Astrocyte (in vitro differentiated cells and primary cell): ENCODE measurements at places on chromosomes 11 and 22. TPM values are rescaled to one million over a fixed set of nuclear protein-coding genes. Genes with fewer than 3 reads are reported as not detected.
A peak's percentile ranks its signal among the peaks of the same experiment; 100 is the strongest.

DNA sequence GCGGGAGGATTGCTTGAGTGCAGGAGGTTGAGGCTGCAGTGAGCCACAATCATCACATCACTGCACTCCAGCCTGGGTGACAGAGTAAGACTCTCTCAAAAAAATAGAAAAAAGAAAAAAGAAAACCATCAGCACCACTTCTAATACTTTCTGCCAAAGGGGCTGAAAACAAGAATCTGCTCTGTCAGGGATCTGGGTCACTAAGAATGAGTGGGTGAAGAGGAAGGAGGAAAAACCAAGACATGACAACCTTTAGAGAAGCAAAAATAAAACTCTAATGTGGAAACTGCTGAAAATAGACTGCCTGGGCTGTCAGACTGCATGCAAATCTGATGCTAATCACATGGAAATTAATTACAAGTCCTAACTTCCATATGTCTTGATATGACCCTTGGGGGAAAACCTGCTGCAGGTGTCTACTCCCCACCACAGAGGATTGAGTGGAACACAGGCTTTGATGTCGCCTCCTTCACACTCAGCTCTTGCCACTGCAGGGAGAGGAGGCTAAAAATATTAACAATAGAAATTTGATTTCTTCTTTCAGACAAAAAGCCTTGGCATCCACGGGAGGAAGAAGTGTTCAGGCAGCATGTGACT lies 62.5 kb upstream of the CRTAM start:
- DNase-seq: no peak

- no peak for DNase-seq
These were observed 198.3 kb upstream of the B3GAT1 start for GRCh38 chr11:134610116-134610910.

DNA sequence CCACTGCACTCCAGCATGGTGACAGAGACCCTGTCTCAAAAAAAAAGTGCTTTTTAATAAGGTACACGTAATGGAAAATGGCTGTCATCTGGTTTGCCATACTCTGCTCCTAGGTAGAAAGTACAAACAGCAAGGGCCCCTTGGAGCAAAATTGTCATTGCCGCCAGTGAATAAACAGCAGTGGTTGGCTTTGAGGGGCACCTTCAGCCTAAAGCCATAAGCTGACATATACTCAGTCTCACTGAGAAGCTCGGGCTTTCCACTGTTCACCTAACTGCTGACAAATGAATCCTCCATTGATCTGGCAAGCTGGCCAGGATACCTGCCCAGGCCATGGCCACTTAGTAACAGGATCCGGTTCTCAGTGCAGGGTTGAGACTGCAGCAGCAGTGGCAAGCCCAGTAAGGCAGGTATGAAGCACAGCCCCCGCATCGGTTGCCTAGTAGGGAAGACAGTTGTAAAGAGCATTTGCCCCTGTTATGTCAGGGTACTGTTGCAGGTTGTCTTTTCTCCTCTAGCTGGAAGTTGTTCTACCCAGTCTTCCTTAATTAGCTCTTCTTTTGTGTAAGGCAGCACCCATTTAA lies 38.8 kb downstream of the MARK2 start:
- no peak for DNase-seq

GRCh38 chr22:44898236-44898635 lies 111.6 kb downstream of the PHF21B start:
- no peak for DNase-seq

- peak; percentile 6 for DNase-seq
These were observed 19.9 kb upstream of the TEF start for GRCh38 chr22:41361716-41362310.

DNA sequence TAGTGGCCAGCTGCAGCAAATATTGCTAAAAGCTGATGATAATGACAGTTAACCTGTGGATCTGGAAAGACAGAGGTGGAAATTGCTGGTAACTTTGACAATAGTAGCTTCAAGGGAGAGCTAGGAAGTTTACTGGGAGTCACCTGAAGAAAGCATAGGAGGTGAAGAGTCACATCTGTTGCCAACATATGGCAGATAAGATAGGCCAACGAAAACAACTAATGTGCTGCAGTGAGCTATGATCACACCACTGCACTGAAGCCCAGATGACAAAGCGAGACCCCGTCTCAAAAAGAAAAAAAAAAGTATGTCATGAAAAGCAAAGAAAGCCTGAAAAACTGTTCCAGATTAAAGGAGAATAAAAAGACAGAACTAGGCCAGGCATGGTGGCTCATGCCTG lies 4.3 kb upstream of the PRDM10 start:
- DNase-seq: no peak

DNA sequence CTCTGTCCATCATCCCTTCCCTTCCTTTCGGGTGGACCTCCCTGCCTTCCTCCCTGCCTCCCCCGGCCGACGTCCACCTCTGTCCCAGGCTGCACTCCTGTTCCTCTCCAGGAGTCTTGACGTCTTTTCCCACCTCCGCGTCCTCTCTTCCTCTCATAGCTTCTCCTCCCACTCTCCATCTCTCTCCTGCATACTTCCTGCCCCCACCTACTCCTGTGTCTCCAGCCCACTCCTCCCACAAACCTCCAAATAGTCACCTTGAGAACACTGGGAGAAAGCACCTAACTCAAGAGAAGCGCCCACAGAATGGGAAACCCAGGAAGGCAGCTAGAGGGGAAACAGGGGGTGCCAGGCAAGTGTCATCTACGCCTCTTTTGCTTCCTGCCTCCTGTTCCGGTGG lies 60.8 kb downstream of the PDE2A start:
- DNase-seq: no peak

- DNase-seq: no peak
These were observed 638.8 kb upstream of the CCDC90B start for GRCh38 chr11:83924795-83925542.

DNA sequence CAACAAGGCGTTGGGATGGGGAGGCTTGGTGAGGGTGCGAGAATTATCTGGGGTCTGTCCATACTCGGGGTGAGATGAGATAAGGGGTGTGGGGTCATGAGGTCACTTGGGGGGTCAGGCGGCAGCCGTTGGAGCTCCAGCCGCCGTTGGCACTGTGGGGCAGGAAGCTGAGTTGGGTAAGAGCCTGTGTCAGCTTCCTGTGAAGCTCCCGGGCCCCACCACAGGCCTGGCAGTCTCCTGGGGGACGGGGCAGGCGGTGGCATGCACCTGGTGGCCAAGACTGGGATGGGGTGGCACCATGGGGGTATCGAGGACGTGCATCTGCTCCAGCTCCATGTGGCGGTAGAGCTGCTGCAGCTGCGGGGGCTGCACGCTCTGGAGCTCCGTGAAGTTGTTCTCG lies 7.1 kb upstream of the MYBPC3 start:
- DNase-seq: no peak

TRIM48 gene
- total RNA-seq: not detected in 2 replicates

SPCS2 gene
- 104 and 120 TPM in 2 replicates for total RNA-seq

MS4A7 gene
- total RNA-seq: not detected in 2 replicates

RCOR2 gene
- 18.8 and 20.3 TPM in 2 replicates for total RNA-seq

NRGN gene
- total RNA-seq: 1.5 and 1.7 TPM in 2 replicates
